Pulmonary artery endothelial cell (primary cell): ENCODE measurements at places on chromosomes 5 and 9.

GRCh38 chr9:138053321-138053868 is 175.8 kb downstream of the CACNA1B start:
- no peak for DNase-seq

GRCh38 chr9:81476813-81477490 is 212.4 kb downstream of the TLE1 start:
- DNase-seq = no peak

DNA sequence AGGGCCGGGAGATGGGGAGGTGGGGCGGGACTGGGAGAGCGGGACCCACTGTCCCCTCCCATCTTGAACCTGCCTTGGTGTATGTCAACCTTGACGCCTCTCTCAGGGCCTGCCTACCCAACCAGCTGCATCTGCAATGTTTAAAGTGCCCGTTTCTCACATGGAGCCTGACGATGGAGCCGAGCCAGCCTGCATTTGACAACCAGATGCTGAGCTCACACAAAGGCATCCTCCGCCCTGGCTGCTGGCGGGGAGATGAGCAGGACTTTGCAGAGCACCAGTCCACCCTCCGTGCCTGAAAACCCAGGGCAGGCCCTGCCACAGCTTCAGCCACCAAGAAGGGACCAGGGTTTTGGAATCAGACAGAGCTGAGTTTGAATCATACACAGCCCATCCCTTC is 141.1 kb upstream of the SMIM23 start:
- DNase-seq = no peak

GRCh38 chr5:88081877-88082276 is 186.8 kb downstream of the TMEM161B start:
- no peak for DNase-seq
